Left lobe of liver (tissue), 2 donors: ENCODE measurements at places on chromosomes 2 and 18. TPM values are rescaled to one million over a fixed set of nuclear protein-coding genes. Genes with fewer than 3 reads are reported as not detected.

GRHL1 gene
- 4.7 TPM for total RNA-seq

GLS gene
- total RNA-seq = 10.2 TPM

- DNase-seq = no peak
Measured at GRCh38 chr2:156398176-156398575, 38.0 kb upstream of the GPD2 start.

WNT10A gene
- total RNA-seq = not detected

DNA sequence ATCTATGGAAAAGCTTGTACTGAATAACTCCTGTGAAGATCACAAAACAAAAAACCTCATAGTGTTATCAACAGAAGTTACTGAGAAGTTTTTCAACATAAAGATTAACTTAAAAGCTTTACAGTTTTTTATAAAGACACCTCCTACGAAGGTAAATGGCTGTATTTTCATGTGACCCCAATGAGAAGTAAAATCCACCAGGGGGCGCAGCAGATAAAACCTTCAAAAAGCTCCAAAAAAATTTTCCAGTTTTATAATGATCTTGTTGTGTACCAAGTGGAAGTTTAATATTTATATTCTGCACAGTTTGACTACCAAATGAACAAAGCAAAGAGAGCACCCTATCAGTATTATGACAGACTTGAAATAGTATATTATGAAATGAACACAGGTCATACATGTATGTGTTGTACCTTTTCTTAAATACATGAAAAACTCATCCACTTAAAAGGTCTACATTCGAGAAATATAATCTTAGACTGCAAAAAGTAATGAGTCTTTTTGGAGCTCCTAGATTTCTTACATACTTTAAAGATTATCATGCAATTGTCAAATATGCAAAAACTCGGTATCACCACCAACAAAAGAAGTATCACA lies 38.5 kb downstream of the PNO1 start:
- no peak for DNase-seq
